Caki2 (cell line): ENCODE measurements at places on chromosomes 2 and 18. TPM values are rescaled to one million over a fixed set of nuclear protein-coding genes. Genes with fewer than 3 reads are reported as not detected.

Gene HS6ST1
- 23.8 and 58.9 TPM in 2 replicates for total RNA-seq

Gene C2orf15
- 0.95 and 4.2 TPM in 2 replicates for total RNA-seq

Gene CNOT11
- total RNA-seq, result 96.0 and 125 TPM in 2 replicates

- DNase-seq, result no peak
Measured at GRCh38 chr18:73880387-73880786, 267.2 kb downstream of the FBXO15 start.

GRCh38 chr2:18975506-18976167 lies 382.8 kb downstream of the OSR1 start:
- no peak for DNase-seq

- DNase-seq, result no peak
Measured at GRCh38 chr18:62522178-62522503, 684 bp upstream of the ZCCHC2 start.

DNA sequence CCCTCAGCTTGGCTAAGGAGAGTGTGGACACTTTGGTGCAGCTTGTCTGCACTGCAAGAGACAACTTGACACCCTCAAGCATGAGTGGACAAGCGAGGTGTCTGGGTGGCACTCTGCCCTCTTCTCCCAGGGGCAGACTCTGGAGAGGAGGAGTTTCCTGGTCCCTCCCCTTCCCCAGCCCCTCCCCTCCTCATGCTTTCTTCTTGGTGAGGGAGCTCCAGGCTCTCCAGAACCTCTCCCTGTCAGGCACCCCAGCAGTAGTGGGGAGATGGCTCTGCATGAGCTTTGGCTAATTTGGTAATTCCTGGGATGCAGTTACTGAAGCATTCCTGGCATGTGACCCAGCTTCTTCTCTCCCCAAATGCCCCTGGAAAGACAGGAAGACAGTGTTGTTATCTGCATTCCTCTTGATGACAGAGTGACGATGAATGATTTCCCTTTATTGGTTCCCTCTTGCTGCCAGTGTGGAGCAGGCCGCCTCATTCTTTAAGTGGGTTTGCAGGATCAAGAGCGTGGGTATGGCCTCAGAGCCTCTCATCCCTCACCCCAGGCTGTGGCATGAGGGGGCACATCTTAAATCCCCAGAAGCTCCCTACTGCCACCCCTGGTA lies 89.2 kb downstream of the STPG4 start:
- DNase-seq, result peak; percentile 69

GRCh38 chr2:69012310-69013141 lies 453 bp upstream of the ANTXR1 start:
- peak; percentile 38 for DNase-seq

DNA sequence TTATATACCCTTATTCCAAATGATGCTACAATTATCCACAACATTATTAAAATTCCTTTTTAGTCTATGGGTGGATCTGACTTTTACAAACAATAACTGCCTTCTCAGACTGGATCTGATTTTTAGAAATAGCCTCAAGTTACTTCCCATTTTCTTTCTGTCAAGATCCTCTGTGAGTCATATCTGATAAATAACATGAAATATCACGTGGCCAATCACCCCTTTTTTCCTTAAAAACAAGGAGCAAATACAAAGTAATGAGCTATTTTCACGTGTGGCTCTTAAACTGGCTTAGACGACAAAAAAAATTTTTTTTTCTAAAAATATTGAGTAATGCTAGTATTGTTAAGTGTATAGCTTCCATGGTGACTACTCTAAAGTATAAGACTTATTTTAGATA lies 6.7 kb downstream of the PELI1 start:
- no peak for DNase-seq

- no peak for DNase-seq
Measured at GRCh38 chr2:206378835-206379234, 64.5 kb upstream of the ADAM23 start.
